Adipocyte (in vitro differentiated cells): ENCODE measurements at places on chromosomes 12 and 14.

- DNase-seq, result no peak
These were observed 334.8 kb upstream of the TMPO start for GRCh38 chr12:98180603-98181002.

- no peak for DNase-seq
These were observed 17.5 kb downstream of the YY1 start for GRCh38 chr14:100256339-100256895.

- no peak for DNase-seq
These were observed 67.1 kb upstream of the BCL2L14 start for GRCh38 chr12:12003609-12004008.

DNA sequence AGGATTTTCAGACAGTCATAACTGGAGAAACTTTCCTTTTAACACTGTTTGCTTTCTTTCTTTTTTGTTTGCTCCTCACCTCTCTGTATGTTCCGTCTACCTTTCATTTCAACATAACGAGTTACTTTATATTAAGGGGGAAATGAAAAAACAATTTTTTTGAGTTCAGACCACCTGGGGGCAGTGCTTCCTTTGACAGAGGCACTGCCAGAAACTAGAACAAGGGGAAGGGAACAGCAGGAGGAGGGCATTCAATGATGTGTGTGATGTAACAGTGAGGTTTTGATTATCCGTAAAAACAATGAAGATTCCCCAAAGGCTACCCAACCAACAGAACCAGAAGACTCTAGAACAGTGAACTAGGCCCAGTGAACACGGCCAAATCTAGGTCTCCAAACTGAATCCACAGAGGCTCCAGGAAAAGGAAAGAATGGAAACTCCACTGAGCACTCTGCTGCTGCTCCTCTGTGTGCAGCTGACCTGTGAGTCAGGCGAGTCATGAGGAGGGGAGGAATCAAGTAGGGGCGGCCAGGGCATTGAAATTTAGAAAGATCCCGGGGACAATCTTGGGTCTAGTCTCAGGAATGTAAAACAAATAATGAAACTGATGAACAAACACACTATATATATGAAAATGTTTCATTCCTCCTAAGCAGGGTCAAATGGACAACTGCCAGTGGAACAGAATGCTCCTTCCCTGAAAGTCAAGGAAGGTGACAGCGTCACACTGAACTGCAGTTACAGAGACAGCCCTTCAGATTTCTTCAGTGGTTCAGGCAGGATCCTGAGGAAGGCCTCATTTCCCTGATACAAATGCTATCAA, 323.5 kb downstream of the DAD1 start:
- DNase-seq, result peak; percentile 25

DNA sequence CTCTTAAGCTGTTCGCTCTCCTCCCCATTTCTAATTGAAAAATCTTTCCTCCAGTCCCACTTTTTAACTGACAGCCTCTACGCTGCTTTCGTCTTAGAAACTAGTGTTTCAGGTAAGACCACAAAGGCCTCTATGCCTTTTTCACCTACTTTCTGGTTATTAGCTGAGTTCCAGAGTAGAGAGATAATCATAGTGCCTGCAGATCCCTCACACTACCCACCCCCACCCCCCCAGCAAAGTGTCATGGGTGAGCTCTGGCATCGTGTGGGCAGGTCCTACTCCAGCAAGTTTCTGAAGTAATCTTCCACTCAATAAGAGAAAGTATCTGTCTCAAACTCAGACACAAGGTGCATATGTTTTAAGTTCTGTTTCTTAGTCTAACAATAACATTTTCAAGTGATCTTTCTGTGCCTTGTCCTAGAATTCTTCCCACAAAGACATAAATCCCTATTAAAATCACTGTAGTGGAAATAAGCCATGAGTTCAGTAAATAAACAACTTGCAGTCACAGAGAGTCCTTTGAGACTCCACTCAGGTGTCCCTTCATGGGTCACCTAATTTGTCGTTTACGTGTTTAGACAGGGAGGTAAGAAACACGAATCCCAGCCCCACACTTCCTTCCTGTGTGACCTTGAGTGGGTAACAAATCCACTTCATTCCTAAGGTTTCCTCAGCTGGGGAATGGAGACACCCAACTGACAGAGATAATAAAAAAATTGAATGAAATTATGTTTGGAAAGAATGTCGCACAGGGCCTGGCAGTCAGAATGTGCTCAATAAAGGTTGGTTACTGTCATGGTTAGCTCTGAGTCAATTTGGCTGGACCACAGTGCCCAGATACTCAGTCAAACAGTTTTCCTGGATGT, 228.9 kb upstream of the CAND1 start:
- DNase-seq, result no peak

DNA sequence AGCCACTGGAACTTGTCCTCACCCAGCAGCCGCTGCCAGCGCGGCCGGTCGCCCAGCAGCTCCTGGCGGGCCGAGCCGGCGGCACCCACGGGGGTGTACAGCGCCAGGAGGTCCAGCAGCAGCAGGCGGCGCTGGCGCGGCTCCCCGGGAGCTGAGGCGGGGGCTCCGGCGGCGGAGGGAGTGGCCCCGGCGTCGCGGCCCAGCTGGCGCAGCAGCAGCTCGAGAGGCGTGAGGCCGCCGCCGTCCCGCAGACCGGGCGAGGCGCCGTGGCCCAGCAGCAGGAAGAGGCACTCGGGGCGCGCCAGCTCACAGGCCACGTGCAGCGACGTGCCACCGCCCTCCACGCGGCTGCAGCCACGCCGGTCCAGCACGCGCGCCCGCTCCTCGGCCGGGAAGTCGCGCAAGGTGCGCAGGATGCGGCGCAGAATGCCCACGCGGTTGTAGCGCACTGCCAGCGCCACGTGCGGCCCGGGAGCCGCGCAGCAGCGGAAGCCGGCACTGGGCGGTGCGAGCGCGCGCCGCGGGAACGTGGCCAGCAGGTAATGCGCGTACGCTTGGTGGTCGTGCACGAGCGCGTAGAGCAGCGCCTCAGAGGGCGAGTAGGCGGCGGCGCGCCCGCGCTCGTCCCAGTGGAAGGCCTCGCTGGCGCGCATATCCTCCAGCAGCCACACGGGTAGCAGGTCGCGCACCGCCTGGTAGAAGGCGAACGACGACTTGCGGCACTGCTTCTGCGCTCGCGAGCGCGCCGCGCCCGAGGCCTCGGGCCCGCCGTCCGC, 2.3 kb downstream of the ANKRD9 start:
- no peak for DNase-seq

DNA sequence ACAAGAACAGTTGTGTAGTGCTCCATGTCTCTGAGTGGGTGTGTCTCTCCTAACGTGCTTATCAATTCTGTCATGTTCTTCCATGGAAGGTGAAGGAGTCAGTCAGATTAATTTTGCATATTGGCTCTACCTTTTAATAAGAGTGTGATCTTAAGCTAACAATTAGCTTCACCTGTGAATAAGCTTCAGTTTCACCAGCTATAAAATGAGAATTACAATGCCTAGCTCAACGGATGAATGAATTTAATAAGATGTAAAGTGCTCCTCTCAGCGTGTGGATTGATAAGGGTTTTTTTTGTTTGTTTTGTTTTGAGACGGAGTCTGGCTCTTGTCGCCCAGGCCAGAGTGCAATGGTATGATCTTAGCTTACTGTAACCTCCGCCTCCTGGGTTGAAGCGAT, 32.7 kb downstream of the CCDC175 start:
- DNase-seq, result no peak

DNA sequence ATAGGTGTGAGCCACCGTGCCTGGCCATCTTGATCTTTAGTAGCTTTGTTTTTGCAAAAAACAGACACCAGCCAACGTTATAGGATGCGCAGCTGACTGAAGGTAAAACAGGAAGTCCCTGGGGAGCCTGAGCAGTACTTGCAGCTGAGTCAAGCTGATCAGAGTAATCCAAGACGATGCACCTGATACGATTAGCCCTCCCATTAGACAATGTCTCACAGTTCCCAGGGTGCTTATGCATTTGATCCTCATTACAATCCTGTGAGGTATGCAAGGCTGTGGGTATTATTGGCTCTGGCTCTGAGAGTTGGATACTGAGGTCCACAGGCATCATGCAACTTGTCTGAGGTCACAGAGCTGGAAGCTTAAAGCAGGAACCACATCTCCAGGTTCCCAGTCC, 8.1 kb downstream of the KRT18 start:
- no peak for DNase-seq

- peak; percentile 67 for DNase-seq
These were observed 3.0 kb downstream of the SDSL start for GRCh38 chr12:113424915-113425823.

GRCh38 chr12:112393328-112393727, 11.1 kb upstream of the HECTD4 start:
- DNase-seq, result no peak

GRCh38 chr12:113083863-113084435, 27.4 kb downstream of the DTX1 start:
- DNase-seq, result no peak

- no peak for DNase-seq
These were observed 81.4 kb downstream of the CRACR2A start for GRCh38 chr12:3671330-3672112.

DNA sequence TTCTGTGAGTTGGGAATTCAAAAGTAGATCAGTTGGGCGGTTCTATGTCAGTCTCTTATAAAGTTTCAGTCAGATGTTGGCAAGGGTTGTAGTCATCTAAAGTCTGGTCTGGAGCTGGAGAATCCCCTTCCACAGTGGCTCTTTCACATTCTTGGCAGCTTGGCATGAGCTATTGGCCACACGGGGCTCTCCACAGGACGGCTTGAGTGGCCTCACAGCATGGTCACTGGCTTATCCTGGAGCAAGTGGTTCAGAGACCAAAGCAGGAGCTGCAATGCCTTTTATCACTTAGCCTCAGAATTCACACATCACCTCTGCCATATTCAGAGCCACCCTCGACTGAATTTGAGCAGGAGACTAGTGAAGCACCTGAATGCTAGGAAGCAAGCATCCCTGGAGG, 7.1 kb upstream of the KICS2 start:
- DNase-seq, result no peak

GRCh38 chr12:26991826-26992225, 22.4 kb downstream of the TM7SF3 start:
- no peak for DNase-seq

DNA sequence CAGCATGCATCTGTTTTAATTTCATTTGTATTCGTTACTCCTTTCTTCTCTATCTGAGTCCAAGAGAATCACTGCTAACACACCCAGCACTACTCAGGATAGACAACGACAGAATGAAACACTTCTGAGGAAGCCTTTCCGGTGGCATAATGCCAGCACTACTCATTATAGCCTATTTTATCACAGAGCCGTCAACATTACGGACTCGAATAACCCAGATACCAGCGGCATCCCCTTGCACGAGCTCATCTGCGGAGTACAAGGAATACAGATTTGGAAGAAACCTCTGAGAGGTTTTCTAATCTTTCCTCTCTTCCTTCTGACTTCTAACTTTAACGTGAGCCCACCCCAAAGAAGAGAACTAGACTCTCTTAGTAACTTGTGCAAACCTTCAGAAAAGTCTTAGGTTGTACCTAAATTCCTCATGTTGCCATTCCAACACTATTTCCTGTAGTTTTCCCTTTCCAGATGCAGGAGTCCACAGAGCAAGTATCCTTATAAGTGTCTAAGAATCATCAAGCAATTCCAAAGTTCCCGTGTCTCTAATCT, 248.1 kb downstream of the APAF1 start:
- no peak for DNase-seq

DNA sequence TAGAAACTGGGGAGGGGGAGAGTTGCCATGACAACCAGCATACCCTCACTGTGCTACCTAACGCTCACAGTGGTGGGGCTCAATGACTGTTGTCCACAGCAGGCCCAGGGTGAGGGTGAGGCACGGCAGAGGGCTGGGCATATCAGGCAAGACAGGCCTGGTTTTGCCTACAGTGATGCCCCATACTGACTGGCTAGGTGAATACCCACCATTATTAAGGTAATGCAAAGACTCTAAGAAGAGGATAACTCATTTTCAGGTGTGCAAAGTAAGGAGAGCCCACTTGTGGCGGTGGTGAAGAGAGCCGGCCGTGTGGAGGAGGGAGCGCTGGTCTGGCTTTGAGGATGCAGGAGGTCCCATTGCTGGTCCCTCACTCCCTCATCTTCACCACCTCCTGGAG, 422.3 kb downstream of the FUT8 start:
- no peak for DNase-seq

- no peak for DNase-seq
These were observed 31.1 kb upstream of the NUBPL start for GRCh38 chr14:31530136-31530535.

DNA sequence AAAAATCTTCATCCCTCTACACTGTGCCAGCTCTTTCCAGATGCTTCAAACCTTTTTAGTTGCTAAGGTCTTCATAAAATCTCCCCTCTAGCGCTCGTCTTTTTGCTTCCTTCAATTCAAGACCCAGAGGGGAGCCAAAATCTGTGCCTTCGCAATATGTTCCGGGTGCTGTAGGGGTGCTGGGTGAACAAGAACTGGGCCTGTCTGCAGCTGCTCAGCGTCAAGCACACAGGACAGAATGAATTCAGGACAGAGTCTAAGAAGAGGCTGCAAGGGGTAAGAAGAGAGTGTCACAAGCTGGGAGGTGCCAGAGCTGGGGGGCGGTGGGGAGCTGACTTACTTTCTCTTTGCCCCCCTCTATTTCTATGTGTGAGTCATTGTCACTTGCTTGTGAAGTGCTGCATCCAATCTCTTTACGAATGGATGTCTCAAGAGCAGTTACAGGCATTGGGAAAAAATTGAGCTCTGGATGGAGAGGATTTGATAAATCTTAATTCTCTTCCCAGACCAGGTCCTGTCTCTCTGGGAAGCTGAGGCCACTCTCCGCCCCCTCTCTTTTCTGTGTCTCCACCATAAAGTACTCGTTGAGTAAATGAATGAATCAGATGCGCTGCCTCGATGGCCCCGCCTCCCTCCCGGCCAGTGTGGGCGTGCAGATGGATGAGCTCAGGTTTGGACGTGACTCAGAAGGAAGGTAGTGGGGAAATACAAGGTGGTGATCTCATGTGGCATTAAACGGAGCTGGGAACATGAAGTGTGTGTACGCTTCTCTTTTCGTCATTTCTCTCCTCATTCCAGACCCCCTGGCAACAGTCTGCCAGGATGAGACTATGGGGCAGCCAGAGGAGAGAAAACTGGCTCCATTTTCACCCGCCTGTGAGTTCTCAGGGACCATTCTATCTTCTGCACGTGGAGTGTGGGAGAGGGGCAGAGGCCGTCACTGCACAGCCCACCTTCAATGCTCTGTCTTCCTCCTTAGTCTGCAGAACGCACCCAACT, 91.3 kb downstream of the TSPAN9 start:
- DNase-seq, result peak; percentile 87

DNA sequence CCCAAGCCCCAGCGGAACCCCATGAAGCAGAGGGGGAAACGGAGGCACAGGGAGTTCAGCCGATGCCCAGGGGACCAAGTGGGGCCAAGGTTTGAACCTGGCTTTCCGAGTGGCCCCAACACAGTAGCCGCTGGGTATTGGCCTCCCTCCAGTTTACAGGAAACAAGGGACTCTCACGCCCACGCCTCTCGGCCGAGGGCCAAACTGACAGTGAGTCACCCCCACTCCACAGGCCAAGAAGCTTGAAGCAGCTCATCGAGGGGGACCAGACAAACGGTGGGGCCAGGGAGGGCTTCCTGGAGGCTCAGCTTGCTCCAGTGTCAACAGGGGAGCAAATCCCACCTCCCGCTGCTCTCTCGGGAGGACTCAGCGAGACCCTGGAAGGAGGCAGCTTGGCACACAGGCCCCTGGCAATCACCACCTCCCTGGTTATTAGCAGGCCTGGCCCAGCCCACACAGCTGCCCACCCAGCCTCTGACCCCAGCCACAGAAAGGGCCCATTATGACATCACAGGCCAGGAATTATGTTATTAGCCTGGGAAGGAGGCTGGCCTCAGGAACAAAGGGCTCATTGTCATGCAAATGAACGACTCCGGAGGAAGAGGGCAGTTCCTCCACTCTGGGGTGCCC, 54.6 kb downstream of the NCOR2 start:
- peak; percentile 93 for DNase-seq

GRCh38 chr14:74720526-74720925, 7.6 kb downstream of the FCF1 start:
- DNase-seq, result peak; percentile 36
